Thoracic aorta (tissue), 2 donors: ENCODE measurements at places on chromosomes 4 and X.

DNA sequence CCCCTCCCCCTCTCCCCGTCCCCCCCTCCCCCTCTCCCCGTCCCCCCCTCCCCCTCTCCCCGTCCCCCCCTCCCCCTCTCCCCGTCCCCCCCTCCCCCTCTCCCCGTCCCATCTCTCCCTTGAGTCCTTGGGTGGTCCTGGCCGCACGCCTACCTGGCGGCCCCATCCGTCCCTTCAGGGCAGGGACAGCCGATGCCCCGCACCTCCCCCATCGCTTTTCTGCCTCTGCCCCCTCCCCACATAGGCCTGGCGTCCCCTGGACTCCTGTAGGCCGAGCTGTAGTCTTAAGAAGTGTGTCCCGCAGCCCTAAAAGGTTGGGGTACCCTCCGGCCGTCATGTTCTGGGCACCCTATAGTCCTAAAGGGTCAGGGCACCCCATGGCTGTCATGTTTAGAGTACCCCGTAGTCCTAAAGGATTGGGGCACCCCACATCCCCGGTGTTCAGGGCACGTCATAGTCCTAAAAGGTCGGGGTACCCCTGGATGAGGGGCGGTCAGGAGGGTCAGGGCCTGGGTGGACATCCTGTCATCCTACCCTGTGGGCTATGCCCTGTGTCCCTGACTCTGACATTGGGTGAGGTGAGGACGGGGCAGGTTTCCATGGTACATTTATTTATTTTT is 10.8 kb upstream of the GTPBP6 start:
- DNase-seq, result no peak

DNA sequence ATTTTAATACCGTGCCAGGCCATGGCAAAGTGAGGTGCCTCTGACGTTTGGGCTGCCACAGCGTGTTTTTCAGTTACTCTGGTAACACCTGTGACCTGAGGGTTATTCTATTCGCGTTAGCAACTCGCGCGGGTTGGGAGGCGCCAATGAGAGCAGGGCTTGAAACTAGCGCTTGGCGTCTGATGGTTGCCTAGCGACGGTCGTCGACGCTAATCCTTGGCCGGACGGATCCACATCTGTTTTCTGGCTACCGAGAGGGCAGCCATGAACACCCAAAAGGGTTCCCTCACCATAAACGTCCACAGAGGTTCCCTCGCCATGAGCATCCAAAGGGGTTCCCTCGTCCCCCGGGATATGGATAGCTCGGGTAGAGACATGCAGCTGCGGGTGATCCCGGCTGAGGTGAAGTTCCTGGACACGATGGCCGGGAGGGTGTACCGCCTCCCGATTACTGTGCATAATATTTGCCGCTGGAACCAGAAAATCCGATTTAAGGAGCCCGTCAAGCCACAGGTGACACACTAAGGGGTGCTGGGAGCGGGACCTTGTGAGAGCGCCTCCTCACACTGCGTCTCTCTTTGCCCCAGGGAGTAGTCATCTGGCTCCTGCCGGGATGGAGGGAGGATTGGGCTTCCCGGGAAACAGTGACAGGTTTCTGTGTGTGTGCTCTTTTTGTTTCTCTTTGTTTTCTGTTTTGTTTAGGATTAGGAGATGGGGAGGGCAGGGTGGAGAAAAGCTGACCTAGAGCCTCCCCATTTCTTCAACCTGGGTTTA is at the start of gene CFAP47:
TSS of gene CFAP47 (plus strand) at position 199 of the 774 bp plus-strand sequence. CDS start at position 265, 66 bp downstream.
- no peak for DNase-seq

GRCh38 chr4:144350706-144351105 is 210.2 kb upstream of the GYPA start:
- DNase-seq, result no peak

GRCh38 chr4:892780-893179 is 39.3 kb downstream of the GAK start:
- DNase-seq, result no peak

- no peak for DNase-seq
Measured at GRCh38 chr4:10007793-10008608, 13.3 kb downstream of the SLC2A9 start.

GRCh38 chr4:18075823-18076433 is 54.4 kb upstream of the LCORL start:
- no peak for DNase-seq

- no peak for DNase-seq
Measured at GRCh38 chr4:140790765-140791164, 34.6 kb upstream of the TBC1D9 start.

GRCh38 chrX:46912603-46913491 is 626 bp downstream of the JADE3 start:
- no peak for DNase-seq

- no peak for DNase-seq
Measured at GRCh38 chr4:55849724-55850123, 3.7 kb upstream of the EXOC1 start.

DNA sequence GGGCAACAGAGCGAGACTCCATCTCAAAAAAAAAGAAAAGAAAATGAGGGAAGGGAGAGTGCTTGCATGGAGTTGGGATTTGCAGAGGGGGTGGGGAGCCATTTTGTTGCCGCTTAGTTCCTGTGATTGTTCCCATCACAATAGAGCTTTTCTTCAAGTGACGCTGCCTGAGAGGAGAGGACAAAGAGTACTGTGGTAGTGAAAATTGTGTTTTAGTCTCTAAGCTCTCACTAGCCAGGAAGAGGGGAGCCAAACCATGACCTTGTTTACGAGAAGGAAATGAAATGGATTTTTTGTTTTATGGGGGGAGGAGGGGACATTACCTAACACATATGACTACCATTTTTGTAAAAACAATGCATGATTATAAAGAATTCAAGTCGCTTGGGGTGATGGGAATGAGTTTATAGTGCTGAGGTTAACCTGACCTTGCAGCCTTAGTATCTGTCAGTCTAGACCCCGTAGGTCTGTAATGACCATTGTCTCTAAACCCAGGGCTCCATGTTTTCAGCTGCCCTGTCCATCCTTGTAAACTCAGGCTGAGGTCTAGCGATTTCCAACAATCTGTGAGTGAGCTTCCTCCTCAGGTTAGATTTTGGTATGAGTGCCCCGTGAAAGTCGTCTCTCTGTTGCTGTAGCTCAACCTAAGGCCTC is 18.8 kb downstream of the SRD5A3 start:
- DNase-seq, result no peak

DNA sequence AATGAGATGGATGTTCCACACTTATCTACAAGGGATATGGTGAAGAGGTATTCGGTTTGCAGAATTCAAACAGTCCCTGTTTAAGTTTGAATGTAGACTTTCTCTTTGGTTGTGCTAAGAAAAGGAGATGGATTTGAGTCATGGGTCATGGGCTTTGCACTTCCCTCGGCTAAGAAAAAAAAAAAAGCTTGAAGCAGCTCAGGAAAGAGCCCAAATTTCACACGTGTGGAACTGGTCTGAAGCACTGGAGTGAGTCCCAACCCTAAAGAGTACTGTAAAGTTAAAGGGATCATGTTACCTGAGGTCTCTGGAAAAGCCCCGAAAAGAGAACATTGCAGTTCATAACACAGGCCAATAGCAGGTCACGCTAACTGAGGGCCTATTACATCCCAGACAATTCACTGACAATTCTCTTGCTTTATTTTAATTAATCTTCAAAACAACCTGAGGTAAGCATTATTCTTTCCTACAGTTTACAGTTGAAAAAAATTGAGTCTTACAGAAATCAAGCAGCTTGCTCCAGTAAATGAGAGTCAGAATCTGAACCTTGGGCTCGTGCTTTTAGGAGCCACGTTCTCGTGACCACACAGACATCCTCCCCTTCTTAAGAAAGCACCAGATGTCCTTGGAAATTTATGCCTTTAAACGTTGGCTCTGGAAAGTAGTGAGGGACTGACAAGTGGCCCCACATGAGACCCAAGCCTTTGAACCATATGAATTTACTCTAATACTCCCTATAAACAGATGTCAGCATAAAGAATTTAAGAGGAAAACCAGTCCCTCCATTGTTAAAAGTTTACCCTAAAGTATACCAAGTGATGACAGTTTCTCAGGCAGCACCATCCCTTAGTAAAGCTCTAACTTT is 89.3 kb downstream of the MAD2L1 start:
- DNase-seq, result no peak

DNA sequence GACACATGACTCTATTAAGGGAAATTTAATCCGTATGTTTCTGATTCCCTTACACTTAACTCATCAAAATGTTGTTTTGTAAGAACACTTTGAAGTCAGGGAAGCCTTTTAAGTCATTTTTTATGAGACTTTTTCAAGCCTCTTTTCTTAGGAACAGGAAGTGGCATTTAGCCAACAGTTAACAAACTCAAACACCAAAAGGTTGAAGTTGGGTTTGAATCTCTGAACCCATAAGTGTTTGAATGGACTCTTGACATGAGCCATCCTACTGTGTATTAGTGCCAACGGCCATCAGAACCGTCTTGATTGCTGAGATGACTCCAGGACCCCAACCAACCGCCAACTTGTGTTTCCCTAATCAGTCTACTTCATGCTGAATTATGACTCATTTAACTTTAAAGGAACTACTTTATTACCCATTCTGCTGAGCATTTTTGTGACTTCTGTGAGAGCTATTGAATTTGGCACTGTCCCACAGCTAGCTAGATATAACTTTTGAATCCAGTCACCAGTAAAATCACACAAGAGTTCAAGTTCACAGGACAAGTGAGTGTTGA is 209.1 kb upstream of the FAT1 start:
- no peak for DNase-seq

DNA sequence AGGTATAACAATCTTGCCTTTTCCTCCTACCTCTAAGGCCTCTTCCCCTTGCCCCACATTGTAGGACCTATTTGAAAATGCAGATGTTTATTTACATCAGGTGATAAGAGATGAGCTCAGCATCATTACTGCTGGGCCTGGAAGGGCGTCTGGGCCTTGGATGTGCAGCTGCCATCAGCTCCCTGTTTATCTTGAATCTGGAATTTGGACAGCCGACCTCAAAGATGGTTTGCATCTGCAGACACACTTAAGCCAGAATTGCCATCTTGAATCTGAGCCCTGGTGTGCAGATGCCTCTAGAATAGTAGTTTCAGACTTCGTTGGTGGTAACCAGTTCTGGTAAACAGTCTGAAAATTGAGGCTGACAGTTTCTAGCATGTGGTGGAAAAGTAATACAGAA is 59.0 kb downstream of the FAM193A start:
- no peak for DNase-seq

DNA sequence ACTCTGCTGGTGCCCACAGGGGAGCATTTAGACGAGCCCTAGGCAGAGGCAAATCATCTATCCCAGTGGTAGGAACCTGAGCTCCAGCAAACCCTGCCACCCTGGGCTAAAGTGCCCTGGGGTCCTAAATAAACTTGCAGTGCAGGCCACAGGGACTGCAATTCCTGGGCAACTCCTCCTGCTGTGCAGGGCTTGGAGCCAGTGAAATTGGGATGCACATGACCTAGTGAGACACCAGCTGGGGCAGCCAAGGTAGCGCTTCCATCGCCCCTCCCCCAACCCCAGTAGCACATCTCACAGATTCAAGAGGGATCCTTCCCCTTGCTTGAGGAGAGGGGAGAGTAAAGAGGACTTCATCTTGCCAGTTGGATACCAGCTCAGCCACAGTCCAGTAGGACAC is 44.1 kb downstream of the CHRNA9 start:
- DNase-seq, result no peak

GRCh38 chr4:97593248-97593647 is 550.0 kb downstream of the STPG2 start:
- DNase-seq, result no peak

- DNase-seq, result no peak
Measured at GRCh38 chrX:67787196-67787595, 243.4 kb downstream of the AR start.

- no peak for DNase-seq
Measured at GRCh38 chr4:122328893-122329292, 49.9 kb upstream of the ADAD1 start.

GRCh38 chr4:88991746-88992145 is 65.2 kb downstream of the FAM13A start:
- DNase-seq, result no peak

DNA sequence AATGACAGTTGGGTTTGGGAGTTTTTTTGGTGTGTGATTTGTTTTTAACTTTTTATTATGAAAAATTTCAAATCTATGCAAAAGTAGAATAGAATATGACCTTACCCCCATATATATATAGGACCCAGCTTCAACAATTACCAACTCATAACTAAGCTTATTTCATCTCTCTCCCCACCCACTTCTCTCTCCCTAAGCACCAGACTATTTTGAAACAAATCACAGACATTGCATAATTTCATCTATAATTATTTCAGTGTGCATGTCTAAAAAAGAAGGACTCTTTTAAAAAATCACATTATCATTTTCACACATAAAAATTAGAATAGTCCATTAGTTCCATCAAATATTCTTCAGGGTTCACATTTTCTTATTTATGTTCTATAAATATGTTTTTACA is 28.3 kb upstream of the NKX6-1 start:
- no peak for DNase-seq
